Dermis blood vessel endothelial cell (primary cell): ENCODE measurements at places on chromosomes 2 and 18. TPM values are rescaled to one million over a fixed set of nuclear protein-coding genes. Genes with fewer than 3 reads are reported as not detected.
A peak's percentile ranks its signal among the peaks of the same experiment; 100 is the strongest.

GRCh38 chr2:142741764-142742269 lies 135.6 kb upstream of the KYNU start:
- no peak for DNase-seq

The EVA1A gene
- total RNA-seq = 66.7 and 90.5 TPM in 2 replicates

DNA sequence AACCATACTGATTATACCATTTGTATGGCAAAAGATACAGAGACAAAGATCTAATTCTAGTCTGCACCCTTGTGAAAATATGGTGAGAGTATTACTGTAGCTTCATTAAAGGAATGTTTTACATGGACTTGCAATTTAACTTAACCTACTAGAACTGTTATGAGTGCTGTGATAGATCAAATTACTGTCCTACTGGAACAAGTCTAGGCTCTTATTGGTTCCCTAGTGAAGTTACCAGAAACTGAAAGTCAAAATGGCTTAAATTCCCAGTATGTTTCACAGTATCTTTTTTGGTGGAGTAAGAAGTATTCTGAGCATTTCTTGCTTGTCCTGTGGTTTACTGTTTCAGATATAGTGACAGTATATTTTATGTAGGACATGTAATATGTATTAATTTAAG lies 3.8 kb upstream of the TBR1 start:
- DNase-seq = no peak

- no peak for DNase-seq
These were observed 33.1 kb upstream of the CYP27A1 start for GRCh38 chr2:218748741-218749441.

GRCh38 chr18:45889419-45890064 lies 64.1 kb downstream of the SIGLEC15 start:
- no peak for DNase-seq

DNA sequence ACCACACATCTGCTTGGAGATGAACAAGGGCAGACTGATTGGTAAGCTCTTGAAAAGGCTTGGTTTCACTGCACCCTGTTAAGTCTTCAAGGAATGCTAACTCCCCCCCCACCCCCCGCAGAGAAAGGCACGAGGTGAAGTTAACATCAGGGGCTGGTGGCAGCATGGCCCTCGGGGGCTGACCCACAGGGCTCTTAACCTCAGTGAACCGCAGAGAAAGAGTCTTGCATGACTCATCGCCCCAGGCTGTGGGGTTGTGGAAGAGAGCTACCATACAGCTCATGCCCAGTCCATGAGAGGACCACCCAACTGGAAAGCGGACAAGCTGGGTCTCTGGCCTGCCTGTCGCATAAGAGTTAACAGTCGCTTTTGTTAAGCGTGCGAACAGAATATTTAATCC lies 10.6 kb upstream of the CEP68 start:
- no peak for DNase-seq

DNA sequence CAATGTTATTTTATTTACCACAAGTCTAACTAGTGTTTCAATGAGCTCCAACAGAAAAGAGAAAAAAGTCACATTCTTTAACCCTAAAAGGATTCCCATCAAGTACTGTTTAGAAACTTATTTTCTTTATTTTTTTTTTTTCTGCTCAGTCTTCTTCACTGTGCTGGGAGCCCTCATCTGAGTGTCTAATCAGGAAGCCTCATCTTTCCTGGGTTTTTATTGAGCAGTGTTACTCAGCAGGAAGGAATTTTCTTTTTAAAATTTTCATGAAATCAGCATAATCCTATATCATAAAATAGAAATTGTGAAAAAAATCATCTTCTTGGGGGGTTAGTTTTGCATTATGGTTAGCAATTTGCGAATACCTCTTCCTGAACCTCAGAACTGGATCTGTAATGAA lies 453.8 kb downstream of the CDH2 start:
- no peak for DNase-seq

DNA sequence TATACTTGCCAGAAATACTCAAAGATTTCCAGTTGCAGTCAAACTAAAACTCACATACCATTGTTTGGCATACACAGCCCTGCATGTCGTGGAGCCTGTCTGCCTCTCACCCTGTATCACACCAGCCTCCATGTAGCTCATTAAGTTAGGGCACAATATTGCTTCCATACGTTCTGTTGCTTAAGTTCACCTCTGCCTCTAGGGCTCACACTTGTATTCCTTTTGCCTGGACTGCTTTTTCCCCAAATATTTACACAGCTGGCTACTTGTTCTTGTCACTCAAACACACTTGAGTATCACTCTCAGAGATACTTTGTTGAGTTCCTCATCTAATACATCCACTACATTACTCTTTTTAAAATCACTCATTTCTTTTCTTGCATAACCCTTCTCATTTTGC lies 83.1 kb downstream of the PTH2R start:
- DNase-seq = no peak

DNA sequence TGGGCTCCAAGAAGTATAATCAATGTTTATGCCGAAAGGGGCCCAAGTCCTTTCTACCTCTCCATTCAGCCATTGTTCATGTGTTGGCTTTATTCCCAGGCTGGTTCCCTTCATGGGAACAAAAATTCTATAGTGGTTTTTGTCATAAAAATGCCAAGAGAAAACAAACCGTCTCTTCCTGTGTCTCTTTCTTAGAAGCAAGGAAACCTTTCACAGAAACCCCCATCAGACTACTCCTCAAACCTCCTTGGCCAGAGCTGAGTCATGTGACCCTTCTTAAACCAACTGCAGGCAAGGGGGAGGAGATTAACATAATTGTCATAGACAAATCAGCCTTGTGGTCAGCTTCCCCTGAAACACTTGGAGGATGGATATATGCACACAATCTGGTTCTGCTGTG lies 75.1 kb upstream of the TANK start:
- peak; percentile 92 for DNase-seq

- DNase-seq = peak; percentile 96
These were observed 200.6 kb upstream of the RASGRP3 start for GRCh38 chr2:33275689-33276444.

- no peak for DNase-seq
These were observed 30.9 kb downstream of the MREG start for GRCh38 chr2:215982465-215982875.

GRCh38 chr18:33901894-33902512 lies 322.7 kb downstream of the NOL4 start:
- no peak for DNase-seq

- no peak for DNase-seq
These were observed 55.7 kb downstream of the RND3 start for GRCh38 chr2:150431561-150432311.

DNA sequence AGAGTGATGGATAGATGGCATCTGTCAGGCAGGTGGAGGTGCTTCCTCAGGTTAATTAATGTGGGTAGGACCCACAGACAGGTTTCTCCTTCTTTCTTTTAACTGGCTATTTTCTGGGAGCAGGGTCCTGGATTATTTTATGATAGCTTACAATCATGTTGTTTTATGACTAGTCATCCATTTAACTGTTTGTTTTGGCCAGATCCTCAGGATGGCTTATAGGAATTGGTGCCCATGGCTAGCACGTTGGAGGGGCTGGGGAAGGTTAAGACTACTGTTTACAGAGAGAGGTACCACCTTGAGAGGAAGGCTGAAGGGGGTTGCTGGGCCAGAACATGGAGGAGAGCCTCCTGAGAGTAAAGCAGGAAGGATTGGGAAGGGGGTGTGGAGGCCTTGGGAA lies 78.0 kb upstream of the MGAT5 start:
- DNase-seq = peak; percentile 40

DNA sequence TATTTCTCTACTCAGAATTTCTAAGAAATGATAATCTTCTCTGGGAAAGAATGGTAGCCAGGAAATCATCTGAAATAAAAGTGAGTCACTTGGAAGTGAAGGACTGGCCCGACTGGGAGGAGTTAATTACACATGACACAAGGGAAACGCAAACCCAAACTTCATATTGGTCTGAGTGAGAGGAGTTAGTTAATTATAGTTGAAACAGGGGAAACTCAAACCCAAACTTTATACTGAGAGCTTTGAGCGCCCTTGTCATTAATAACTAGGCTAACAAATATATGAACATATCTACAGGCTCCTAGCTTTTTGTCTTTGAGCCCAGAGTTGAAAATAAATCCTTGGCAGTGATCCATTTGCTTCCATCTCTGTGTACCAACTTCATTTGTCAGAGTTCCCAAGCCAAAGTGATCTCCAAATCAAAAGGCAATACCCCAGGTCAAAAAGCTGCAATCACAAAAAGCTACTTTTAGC lies 187.8 kb upstream of the COL3A1 start:
- DNase-seq = peak; percentile 45

GRCh38 chr2:239727182-239727775 lies 297.9 kb downstream of the NDUFA10 start:
- DNase-seq = no peak

DNA sequence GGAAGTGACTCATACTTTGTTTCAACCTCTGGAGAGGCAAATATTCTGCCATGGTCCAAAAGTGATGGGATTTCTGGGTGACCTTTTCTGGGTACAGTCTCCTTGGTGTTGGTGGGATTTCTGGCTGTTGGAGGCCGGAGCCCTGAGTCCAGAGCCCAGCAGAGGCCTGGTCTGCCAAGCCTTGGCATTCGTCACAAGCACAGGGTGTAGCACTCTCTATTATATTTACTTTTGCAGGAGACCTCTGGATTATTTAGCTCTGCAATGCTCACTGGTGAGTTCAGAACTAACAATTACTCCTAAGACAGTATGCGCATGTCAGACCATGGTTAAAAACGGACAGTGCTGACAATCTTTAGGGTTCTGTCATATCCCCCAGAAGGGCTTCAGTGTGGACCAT lies 201.6 kb upstream of the TWIST2 start:
- no peak for DNase-seq
